ENCODE measurements at places on chromosomes 1 and 21. TPM values are rescaled to one million over a fixed set of nuclear protein-coding genes. Genes with fewer than 3 reads are reported as not detected.

SDC3 gene
- total RNA-seq: 187 TPM

FCAMR gene
- not detected for total RNA-seq

SLC2A5 gene
- 2.8 TPM for total RNA-seq

KIRREL1 gene
- 21.2 TPM for total RNA-seq

B3GALT2 gene
- 87.0 TPM for total RNA-seq

FAM3B gene
- 0.69 TPM for total RNA-seq

CD84 gene
- total RNA-seq: 4.4 TPM

PPIAL4G gene
- total RNA-seq: 0.46 TPM

ARHGAP29 gene
- total RNA-seq: 25.8 TPM

NBPF4 gene
- 0.46 TPM for total RNA-seq

RYR2 gene
- total RNA-seq: 27.9 TPM

ZNF281 gene
- 44.1 TPM for total RNA-seq

GJC2 gene
- total RNA-seq: 0.92 TPM

TLR5 gene
- total RNA-seq: 1.8 TPM

PLEKHM2 gene
- total RNA-seq: 36.4 TPM

OR2T35 gene
- not detected for total RNA-seq

FAM163A gene
- 1.6 TPM for total RNA-seq

LINGO4 gene
- total RNA-seq: 0.23 TPM

BRDT gene
- total RNA-seq: not detected

GBP6 gene
- total RNA-seq: 0.69 TPM

SPRR2F gene
- total RNA-seq: not detected

XCL1 gene
- total RNA-seq: 0.23 TPM
